ENCODE measurements at places on chromosomes 2 and 18.

DNA sequence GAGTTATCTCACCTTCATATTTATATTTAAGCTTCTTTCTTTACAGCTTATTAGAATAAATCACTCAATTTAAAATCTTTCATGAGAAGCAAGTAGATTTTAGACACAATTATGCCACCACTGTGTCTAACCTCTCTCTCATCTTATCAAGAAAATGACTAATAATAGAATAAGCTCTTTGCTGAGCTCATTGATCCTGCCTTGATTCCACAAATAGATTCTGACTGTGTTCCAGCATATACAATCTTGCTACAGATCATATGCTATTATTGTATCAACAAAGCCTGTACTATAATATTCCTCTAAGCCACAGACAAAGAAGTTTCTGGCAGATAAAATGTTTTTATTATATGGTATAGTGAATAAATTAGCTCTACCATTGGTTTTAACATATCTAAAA lies 168.7 kb upstream of the GULP1 start:
- no peak for DNase-seq

DNA sequence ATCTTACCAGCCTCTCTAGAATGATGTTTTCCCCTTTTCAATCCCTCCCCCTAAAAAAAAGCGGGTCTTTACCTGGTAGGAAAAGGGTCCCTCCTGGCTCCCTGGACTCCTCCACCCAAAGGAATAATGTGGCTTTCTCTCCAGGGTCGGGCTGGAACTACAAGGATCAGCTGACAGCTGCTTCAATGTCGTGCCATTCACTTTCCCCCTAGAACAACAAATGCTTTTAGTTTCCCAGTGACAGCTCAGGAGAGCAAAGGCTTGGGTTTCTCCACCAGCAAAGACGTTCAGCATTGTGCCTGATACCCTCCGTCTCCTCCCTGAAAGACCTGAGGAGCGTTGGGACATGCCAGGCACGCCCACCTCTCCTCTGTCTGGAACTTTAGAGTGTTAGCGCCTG lies 173.8 kb upstream of the SIX3 start:
- DNase-seq, result no peak

GRCh38 chr2:100786297-100786658 lies 33.7 kb upstream of the NPAS2 start:
- no peak for DNase-seq

- DNase-seq, result no peak
Observed at GRCh38 chr2:225841314-225841713, 441.8 kb downstream of the NYAP2 start.

DNA sequence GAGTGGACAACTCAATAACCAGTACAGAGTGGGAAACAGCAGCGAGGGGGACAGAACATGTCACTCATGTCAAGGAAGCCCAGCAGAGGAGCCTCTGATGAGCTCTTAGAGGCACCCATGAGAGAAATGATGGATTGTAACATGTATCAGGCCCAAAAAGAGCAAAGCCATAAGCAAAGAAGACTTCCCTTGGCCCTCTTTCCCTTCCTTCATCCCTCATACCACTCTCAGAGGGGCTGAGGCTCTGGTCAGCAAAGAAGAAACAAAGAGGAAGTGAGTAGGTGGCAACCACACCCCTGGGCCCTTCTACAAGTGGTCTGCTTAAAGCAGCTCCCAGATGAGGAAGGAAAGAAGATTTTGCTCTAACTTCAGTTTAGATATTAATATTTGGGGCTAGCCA lies 112.8 kb downstream of the CDC42EP3 start:
- no peak for DNase-seq

DNA sequence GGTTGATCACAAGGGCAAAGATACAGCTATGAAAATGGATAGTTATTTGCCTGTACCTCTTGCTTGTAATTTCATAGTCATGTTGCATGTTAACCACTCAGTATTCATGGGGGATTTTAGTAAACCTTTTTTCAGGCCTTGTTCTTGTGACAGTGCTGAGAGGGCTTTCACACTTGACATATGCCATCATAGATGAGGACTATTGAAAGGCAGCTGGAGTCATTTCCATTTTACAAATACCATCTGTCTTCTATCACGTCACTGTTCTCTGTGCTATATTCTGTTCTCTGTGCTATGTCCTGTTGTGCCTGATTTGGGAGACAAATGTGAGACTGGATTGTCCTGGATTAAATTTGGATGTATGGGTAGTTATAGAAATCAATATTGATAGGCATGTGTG lies 131.7 kb downstream of the LYPD6B start:
- DNase-seq, result no peak

DNA sequence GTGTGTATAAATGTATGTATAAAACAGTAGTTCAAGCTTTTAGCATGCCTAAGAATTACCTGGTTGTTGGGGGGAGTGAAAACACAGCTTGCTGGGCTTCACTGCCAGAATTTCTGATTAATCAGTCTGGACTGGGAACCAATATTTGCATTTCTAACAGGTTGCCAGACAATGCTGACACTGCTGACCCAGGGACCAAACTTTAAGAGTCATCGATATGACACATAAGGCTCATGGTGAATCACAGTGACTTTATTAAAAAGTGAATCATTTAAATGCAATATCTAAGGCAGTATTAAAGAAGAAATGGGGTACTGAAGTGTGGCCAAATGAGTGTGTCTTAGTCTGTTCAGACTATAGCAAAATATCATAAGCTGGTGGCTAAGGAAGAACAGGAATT lies 195.9 kb upstream of the DTNA start:
- no peak for DNase-seq

DNA sequence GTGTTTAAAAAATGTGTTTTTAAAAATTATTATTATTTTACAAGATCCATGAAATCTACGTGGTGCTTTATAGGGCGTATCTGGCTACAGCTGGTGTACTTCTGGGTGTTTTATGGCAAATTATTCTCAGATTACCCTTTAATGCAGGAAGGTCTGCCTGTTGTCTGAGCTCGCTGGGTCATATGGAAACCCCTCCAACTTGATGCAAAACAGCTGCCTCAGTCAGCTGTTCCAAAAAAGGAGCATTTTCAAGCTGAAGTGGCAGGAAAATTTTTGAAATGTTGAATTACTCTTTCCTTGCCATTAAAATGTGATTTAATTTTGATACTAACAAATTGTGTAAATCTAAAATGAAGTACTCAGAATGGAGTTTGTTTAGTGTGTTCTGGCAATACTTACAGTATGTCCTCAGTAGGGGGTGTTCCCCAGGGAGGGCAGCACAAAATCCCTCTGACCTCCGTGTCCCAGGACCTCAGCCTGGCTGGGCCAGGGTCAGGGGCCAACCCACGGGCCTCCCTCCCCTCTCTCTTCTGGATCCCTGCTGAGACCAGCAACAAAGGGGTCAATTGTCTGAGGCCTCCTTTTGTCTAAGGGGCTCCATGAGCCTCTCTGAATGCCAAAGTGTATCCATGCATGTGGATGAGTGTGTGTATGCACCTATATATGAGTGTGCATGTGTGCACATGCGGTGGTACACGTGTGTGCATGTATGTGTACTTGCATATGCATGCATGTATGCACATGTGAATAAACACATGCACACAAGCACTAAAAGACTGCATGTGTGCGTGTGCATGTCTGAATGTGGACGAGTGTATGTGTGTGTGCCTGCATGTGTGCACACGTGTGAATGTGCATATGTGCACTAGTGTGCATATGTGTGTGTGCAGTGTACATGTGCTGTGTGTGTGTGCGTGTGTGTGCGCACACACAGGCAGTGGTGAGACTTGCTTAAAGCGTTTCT lies 105.4 kb downstream of the ACOXL start:
- DNase-seq, result no peak

- DNase-seq, result no peak
Observed at GRCh38 chr2:207165121-207166038, at the start of gene KLF7. TSS of gene KLF7 (minus strand) at chr2:207165948. CDS start at chr2:207165568, 380 bp downstream.

- no peak for DNase-seq
Observed at GRCh38 chr2:133293544-133294353, 274.5 kb downstream of the NCKAP5 start.

GRCh38 chr18:62933261-62933887 lies 218.0 kb downstream of the PHLPP1 start:
- DNase-seq, result no peak

DNA sequence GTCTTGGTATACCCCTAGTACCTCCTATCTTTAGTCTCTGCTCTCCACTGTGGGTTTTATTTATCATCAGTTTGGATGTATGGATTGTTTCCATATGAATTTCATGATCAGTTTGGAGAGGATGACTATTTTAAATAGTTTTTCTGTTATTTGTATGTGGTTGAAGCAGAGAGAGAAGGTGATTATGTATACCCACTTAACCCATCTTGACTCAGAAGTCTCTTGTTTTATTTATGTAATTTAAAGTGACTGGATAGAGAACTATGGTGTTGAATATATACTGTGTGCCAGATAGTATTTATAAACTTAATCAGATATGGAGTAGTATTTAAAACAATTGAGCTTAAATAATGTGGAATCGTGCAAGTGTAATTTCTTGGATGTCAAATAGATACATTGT lies 39.9 kb downstream of the SMAD4 start:
- no peak for DNase-seq

GRCh38 chr2:128348701-128349100 lies 30.0 kb upstream of the HS6ST1 start:
- no peak for DNase-seq

DNA sequence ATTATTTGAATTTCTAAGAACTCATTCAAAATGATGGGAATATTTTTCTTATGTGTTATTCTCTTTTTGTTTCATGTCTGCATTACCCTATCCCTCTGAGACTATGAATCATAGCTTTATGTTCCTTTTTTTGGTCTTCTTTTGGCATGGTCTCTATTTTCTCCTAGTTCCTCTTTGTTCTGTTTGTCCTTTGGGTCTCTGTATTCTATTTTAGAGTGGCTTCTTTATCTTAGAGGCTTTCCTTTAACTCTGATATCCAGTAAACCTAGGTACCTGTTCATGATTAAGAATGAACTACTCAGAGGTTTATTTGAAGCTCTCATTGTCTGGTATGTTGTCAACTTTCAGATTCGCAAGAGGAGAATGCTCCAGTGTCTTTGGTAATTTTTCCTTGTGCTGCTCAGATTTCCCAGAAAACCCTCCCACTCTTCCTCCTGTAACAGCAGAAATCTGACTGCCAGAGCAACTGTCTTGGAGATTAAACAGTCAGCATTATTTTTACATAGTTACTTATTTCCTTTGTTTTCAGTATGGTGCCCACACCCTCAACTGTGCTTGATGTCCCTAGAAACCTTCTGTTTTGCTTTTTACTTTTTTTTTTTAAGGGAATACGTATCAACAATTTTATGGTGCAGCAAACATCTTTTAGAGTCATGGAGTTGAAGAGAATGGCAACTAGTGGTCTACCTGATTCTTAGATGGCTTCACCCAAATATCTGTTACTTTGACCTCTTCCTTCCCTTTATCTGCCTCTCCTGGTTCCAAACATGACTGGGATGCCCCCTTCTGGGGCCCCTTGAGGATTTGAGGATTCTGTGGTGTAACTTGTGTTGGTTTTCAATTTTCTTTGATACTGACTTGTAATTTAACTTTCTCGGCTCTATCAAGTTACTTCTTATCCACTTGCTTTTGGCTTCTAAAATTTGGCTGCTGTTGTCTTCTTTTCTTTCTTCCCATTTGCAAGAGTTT lies 92.0 kb downstream of the DPP10 start:
- no peak for DNase-seq

DNA sequence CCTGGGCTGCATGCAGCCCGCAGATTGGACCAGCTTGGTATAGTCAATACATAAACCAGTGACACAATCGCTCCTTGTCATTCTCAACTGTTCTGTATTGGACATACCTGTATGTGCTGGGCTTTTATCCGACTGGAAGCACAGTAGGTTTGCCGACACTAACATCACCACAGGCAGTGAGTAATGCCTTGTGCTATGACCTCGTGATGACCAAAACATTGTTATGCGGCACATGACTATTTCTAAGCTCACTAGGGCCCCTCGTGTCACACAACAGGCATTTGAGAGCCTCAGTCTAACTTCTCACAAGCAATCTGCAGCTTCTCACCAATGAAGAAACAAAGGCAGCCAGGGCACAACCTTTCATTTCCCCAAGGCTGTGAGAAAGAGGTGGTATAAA lies 320.8 kb downstream of the AFF3 start:
- no peak for DNase-seq

- no peak for DNase-seq
Observed at GRCh38 chr18:45670281-45670962, 53.6 kb upstream of the SLC14A1 start.

GRCh38 chr2:98126061-98126460 lies 39.1 kb downstream of the VWA3B start:
- DNase-seq, result no peak

GRCh38 chr18:67133669-67134068 lies 382.9 kb downstream of the DSEL start:
- no peak for DNase-seq

GRCh38 chr2:1607971-1608688 lies 136.2 kb downstream of the PXDN start:
- no peak for DNase-seq

DNA sequence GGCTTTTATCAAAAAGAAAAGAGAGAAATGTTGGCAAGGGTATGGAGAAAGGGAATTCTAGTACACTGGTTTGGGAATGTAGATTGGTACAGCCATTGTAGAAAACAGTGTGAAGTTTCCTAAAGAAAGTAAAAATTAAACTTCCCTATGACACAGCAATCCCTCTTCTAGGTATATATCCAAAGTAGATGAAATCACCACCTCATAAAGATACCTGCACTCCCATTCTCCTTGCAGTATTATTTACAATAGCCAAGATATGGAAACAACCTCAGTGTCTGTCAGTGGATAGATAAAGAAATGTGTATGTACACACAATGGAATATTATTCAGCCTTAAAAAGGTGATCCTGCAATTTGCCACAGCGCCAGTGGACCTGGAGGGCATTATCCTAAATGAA lies 147.2 kb upstream of the NOSTRIN start:
- no peak for DNase-seq

DNA sequence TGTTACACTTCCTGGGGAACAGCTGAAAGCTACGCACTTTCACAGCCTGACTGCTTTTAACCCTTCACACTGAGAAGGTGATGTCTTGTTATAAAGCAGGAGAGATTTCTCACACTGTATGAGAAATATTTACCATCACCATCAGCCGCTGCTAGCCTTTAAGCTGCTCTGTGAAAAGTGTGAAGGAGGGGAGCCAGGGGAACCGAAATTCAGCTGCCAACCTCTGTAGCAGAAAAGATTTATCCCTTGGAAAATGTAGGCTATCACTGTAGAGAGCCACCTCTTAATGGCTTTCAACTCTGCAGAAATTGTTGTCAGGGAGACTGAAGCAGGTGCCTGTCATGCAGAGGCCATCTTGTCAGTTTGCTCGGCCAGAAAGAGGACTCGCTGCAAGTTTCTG lies 145.3 kb downstream of the SP3 start:
- no peak for DNase-seq

DNA sequence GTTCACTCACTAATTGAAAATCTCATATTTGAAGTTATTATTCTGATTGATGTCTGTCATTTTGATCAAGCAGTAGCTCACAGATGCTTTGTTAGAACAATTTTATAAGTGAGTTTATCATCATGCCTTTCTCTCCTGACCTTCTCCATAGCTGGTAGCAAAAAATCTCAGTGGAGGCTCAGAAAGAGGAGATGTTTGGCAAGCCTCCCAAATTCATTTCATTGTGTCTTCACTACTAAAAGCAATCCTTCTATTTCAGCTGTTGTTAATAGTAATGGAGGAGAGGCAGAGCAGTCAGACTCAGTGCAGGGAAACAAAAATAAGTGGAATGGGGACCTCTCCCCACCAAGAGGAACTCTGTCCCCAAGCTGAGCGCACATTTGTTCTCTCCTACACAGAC lies 2127.8 kb upstream of the CELF4 start:
- no peak for DNase-seq

Measured in stimulated activated CD8-positive, alpha-beta memory T cell treated with anti-CD3 and anti-CD28 coated beads, Interleukin-15, amount 100 ng/mL, for 24 hours (primary cell).